Activated CD8-positive, alpha-beta memory T cell treated with anti-CD3 and anti-CD28 coated beads, Interleukin-2, amount 10 ng/mL, durations not matched to agents 7 days and 5 days (primary cell): ENCODE measurements at places on chromosomes 6 and 20. TPM values are rescaled to one million over a fixed set of nuclear protein-coding genes. Genes with fewer than 3 reads are reported as not detected.

Gene ANGPT4
- not detected for total RNA-seq

Gene IGF2R
- total RNA-seq, result 83.1 TPM

Gene HAO1
- total RNA-seq, result not detected

Gene SPDEF
- total RNA-seq, result not detected

Gene NRM
- 36.4 TPM for total RNA-seq

Gene GJA10
- total RNA-seq, result 0.35 TPM

Gene KIFC1
- total RNA-seq, result 133 TPM

Gene RAD21L1
- total RNA-seq, result not detected

Gene ZNF165
- total RNA-seq, result 0.61 TPM

Gene C6orf15
- total RNA-seq, result not detected

Gene MYBL2
- total RNA-seq, result 118 TPM

Gene ADGRF1
- not detected for total RNA-seq

Gene OR12D1
- total RNA-seq, result not detected

DNA sequence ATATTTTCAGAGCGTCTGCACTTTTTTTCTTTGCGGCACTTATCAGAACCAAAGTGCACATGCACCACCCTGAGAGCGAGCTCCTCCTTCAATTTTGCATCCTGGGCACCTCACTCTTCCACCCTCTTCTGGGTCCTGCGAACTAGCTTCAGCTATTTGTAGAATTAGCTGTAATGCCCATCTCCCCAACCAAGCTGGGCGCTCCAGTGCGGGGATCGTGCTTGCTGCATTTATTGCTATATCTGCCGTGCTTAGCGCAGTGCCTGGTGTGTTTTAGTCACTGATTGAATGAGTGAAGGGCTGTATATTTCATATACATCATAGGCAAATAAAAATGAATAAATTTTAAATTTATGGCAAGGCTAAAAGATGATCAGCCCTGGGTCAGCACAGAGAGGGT lies 75.8 kb downstream of the KCNB1 start:
- DNase-seq, result no peak

GRCh38 chr6:129186988-129187387 lies 304.1 kb downstream of the LAMA2 start:
- DNase-seq, result no peak

- no peak for DNase-seq
Measured at GRCh38 chr20:32796981-32797451, 22.7 kb upstream of the MAPRE1 start.

GRCh38 chr6:136067731-136068341 lies 182.3 kb downstream of the MTFR2 start:
- no peak for DNase-seq

GRCh38 chr6:162856885-162857284 lies 129.1 kb downstream of the PACRG start:
- no peak for DNase-seq

- DNase-seq, result no peak
Measured at GRCh38 chr6:66390393-66390792, 683.4 kb upstream of the EYS start.

GRCh38 chr6:10424040-10424439 lies 9.2 kb upstream of the TFAP2A start:
- no peak for DNase-seq

- no peak for DNase-seq
Measured at GRCh38 chr6:122730775-122731386, 48.6 kb upstream of the FABP7 start.

DNA sequence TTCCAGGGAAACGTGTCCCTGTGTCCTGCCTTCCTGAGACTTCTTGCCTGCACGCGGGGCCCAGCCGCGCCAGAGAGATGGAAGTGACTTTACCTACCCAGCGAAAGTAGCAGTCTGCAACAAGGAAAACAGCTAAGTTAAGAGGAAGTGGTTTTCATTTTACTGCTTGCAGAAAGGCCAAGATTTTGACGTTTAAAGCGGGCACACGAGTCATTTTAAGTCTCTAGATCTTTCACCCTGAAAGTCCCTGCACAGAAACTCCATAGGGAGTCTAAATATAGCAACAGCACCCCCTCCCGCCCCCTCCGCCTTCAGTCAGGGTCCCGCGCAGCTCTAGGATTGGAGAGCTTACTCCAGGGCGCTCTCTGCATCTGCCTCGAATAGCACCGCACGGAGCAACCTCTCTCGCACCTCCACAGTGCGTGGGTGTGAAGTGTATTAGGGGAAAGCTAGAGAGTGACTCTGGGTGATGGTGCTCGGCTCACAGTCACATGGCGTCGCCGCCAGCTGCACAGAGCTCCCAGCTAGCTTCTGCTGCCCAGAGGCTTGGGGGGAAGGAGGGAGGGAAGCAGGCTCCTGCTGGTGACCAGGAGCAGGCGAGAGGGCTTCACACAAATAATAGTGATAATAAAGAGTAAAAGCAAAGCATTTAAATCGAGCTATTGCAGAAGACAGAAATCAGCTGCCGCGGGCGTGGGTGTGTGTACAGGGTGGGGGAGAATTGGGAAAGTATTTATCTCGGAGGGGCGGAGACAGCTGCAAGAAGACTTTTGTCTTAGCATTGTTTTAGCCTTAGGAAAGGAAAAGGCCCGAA lies 1.8 kb upstream of the KCNQ5 start:
- peak; percentile 79 for DNase-seq

- no peak for DNase-seq
Measured at GRCh38 chr20:24796236-24796635, 152.8 kb upstream of the CST7 start.

DNA sequence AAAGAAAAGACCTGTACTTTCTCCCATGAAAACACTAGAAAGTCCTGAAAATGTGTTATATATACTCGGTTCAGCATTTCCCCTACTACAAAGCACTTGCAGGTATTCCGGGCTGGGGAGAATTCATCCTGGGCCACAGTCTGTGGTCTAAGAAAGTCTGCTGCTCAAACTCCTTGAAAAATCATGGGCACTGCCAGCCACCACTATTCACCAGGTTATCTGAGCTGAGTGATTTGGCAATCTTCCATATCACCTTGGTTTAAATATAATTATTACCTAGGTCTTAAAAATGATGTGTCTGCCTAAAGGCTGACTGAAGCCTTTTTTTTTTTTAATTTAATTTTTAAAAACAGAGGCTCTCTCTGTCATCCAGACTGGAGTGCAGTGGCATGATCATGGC lies 11.3 kb downstream of the FKBP5 start:
- no peak for DNase-seq

GRCh38 chr6:42210551-42210950 lies 7.1 kb downstream of the MRPS10 start:
- no peak for DNase-seq

- no peak for DNase-seq
Measured at GRCh38 chr6:141734071-141734840, 398.5 kb upstream of the GJE1 start.

DNA sequence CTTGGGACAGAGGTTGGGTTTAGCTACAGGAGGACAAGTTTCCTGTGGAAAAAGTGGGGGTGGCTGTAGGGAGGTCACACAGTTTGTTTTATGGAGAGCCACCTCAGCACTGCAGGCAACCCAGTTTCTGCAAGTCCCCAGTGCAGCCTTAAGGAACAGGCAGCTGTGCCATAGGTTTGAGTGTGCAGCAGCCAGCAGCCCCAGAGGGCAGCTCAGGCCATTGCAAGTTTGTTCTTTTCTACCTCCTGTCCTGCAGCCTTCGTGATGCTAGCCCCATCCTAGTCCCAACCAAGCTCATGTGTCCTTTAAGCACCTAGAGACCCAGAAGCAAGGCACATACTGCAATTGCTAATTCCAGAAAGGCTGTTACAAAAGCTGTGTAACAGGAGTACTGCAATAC lies 58.8 kb downstream of the ZBTB9 start:
- DNase-seq, result no peak

DNA sequence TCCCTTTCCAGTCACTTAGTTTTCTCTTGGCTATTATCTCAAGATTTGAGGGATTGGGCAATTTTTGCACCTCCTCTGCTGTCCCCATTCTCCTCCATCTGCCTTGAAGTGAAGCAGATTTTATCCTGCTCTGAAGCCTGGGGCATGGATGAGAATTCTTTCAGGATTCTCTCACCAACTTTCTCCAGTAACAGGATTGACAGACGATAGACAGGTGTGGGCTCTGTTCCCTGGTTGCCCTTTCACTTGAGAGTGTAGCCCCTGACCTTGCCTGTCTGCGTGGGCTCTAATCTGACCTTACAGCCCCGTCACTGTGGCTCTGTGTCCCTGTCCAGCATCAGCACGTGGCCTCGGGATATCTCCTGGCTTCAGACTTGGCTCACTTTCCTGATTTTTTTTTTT lies 27.1 kb downstream of the CDYL start:
- DNase-seq, result no peak
